ENCODE measurements at places on chromosomes 4 and X.

DNA sequence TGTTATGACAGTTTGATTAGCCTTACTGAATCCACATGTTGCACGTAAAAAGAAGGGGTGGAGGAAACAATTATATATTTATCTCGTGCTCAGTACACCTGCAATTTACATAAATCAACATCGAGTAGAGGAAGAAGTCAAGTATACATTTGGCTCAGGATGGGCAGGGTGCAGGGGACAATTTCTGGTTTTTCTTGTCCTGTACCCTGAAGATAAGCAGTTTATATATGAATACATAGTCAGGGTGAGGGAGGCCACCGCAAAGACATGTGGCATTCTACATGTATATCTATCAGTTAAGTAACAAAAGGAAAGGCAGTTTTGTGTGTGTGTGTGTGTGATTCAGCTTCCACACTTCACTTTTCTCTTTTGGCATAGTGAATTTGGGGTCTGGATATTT lies 11.1 kb upstream of the EREG start:
- no peak for DNase-seq

GRCh38 chrX:15314472-15314871 lies 968 bp downstream of the ASB11 start:
- no peak for DNase-seq

GRCh38 chr4:184346682-184347081 lies 127.7 kb downstream of the IRF2 start:
- no peak for DNase-seq

DNA sequence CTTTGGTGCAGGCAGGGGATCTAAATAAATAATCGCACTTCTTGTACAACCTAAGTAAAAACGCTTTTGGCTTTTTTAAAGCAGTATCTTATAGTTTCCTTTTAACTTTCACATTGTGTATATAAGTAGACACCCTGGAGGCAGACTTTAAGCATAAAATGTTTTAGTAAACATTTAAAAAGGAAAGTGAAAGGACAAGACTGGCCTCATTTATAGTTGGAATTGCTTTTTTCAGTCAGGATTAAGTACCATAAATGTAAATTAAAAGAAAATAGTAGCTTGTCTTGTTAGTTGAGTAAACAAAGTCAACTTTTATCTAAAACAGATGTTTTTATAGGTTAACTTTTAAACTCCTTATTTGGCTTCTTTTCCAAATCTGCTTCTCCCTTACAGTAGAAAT lies 39.7 kb downstream of the PTPN13 start:
- DNase-seq = no peak

- peak; percentile 77 for DNase-seq
Observed at GRCh38 chr4:21888195-21888976, 60.2 kb downstream of the KCNIP4 start.

DNA sequence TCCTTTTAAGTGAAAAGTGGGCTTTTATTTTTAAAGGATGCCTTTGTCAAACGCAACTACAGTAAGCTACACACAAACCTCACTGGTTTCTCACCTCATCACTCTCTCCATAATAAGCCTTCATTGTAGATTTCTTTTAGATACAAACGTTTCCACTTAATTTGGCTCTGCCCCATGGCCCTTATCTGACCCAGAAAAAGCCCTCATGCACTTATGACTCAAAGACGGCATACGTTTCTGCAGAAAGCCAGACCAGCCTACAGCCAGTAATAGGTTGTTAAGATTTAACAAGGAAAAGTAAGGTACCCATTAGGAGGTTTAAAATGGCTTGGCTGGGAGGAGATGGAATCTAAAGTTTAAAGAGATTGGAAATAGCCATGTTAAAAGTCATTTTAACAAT lies 914.6 kb upstream of the INTU start:
- DNase-seq = no peak

- DNase-seq = no peak
Observed at GRCh38 chrX:141668371-141668770, 30.2 kb downstream of the SPANXD start.

- no peak for DNase-seq
Observed at GRCh38 chr4:160894809-160895208, 1269.0 kb downstream of the FSTL5 start.

- no peak for DNase-seq
Observed at GRCh38 chr4:25786497-25787065, 76.2 kb downstream of the SEL1L3 start.

DNA sequence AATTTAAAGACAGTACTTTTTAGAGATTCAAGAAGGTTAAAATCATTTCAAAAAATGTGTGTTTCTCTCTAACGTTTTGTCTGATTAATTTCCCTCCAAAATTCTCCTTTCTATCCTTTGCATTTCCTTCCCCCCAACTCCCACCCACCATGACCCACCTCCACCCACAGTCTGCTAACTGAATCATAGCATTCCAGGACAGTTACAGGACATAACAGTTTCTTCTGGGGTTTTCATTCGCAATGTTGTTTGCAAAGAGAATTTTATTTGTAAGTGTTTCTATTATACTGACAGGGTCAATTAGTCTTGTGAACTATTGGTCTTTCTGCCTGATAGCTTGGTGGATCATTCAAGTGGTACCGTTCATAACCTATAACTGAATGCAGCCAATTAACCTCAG lies 53.7 kb downstream of the ANAPC10 start:
- DNase-seq = no peak

GRCh38 chrX:72009731-72010130 lies 99.1 kb downstream of the NHSL2 start:
- DNase-seq = no peak

GRCh38 chr4:65019775-65020174 lies 610.5 kb upstream of the TECRL start:
- no peak for DNase-seq

DNA sequence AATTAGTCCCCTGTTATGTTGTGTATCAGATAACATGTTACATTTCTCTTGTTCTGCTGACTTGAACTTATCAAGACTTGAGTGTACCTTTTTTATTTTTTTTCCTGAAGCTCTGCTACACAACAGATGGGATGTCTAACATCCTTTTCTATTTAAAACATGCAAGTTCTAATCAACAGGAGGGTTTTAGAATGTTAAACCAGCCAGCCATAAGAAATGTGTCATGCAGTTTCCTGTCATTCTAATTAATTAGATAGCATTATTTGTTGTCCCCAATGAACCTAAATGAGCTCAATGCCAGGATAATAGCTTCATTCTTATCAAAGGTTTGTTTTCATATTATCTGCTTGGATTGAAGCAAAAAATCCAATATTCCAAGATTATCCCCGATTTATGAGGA lies 958.2 kb downstream of the PCDH7 start:
- no peak for DNase-seq

Measured in foreskin keratinocyte (primary cell).